ENCODE measurements at places on chromosomes 5 and 9.

DNA sequence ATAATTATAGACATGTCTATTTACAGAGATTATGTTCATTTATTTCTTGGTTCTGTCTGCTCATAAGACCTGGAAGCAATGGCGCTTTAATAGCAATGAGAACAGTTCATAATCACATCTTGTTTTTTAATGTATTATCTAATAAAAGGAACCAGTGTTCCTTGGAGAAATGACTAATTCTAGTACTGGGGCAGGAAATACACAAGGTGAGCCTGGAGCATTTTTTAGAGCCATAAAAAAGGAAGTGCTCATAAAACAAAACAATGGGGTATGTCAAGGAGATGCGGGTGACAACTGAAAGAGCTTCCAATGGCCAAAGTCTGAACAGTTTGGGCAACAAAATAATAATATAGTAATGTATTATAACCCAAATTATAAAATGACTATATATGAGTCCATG lies 531.9 kb upstream of the CHD1 start:
- ATAC-seq: no peak

DNA sequence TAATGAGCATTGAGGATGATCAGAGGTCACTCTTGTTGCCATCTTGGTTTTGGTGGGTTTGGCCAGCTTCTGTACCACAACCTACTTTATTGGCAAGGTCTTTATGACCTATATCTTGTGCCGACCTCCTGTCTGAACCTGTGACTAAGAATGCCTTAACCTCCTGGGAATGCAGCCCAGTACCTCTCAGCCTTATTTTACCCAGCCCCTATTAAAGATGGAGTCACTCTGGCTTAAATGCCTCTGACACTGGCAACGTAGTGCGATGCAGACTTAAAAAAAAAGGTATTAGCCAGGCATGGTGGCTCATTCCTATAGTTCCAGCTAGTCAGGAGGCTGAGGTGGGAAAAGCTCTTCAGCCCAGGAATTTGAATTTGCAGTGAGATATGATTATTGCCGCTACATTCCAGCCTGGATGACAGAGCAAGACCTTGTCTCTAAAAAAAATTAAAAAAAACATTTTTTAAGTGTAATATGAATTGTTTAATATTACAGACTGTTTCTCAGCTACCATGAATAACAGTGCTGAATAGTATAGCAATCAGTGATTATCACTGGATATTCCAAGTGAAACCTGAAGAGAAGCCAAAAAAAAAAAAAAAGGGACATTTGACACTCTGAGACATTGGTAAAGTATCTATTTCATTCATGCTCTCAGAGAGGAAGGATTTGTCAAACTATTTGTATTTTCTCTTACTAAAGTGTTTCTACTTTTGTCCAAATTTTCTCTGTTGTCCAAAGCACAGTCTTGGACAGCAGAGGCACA lies 18.3 kb upstream of the STOM start:
- ATAC-seq: peak; percentile 74

DNA sequence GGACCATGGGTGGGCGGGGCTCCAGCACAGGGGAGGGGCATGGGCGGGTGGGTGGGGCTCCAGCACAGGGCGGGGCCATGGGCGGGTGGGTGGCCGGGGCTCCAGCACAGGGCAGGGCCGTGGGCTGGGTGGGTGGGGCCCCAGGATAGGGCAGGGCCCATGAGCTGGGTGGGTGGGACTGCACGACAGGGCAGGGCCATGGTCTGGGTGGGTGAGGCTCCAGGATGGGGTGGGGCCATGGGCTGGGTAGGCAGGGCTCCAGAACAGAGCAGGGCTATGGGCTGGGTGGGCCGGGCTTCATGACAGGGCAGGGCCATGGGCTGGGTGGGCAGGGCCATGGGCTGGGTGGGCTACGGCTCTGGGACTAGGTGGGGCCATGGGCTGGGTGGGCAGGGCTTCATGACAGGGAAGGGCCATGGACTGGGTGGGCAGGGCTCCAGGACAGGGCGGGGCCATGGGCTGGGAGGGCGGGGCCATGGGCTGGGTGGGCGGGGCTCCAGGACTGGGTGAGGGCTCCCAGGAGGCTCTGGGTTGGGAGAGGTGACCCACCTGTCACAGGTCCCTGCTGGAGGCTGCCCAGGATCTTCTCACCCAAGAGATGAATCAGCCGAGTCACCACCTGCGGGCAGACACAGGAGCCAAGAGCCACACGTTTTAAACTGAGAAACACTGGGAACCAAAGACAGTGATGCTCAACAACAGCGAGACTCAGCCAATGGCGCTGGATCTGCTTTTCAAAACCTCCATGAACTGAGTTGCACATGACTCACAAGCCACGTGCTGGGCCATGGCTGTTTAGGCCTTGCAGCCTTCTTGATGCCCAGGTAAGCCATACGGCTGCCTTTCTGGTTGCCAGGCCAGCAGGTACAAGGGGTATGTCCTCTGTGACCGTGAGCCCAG lies 33.6 kb upstream of the NSMF start:
- peak; percentile 44 for ATAC-seq

DNA sequence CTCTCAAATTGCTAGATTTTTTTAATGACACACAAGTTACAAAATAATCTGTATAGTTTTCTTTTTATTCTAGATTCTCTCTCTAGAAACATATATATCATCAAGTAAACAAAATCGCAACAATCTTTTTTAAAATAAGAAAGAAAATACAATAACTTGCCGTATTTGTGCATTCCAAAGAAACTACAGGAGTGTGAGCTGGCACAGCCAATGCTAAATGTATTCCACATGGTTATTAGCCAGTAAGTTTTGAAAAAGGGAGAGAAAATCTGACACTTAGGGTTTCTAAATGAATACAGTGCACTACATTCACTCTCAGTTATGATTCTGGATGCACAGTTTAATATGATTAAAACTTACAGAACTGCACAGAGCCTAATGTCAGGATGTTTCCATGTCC lies 117.9 kb downstream of the BNC2 start:
- no peak for ATAC-seq

GRCh38 chr5:88536146-88536545 lies 267.5 kb upstream of the TMEM161B start:
- ATAC-seq: no peak

- ATAC-seq: peak; percentile 80
Observed at GRCh38 chr9:131739959-131740648, at the start of gene RAPGEF1. TSS of gene RAPGEF1 (minus strand) at chr9:131740076. CDS start at chr9:131739830, 246 bp downstream.

DNA sequence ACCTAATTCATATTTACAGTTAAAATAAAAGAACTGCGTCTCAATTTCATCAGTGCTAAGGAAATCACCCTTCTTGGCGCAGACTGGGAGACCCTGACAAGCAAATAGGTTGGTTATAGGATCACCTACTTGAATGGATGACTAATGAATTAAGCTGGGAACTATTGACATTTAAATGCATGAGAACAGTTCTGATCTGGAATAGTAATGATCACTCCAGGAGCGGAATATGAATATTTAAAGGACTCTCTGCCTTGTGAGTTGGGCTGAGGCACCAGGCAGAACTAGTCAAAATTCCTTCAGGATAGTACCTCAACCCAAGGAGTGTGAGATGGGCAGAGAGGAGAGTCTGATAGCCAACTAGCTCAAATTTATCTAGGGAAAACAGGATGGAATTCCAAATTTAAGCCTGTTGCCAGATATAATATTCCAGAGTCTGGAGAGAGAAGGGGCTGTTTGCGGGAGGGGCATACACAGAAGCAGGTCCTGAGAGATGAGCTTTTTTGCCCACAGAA lies 364.4 kb downstream of the CSNK1G3 start:
- no peak for ATAC-seq

DNA sequence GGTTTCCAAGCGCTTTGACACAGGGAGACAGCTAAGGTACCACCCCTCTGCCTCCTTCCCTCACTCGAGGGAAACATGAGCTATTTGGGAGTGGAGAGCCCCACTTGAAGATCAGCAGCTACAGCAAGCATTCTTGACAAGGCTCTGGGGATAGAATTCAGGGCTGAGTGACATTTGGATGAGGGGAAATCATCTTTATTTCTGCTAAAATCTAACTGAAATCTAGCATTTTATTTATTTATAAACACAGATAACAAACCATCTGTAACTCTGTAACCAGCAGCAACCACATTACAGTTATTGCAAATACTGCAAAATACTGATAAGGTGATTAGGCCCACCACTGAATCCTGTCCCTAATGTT lies 22.4 kb downstream of the RNF130 start:
- ATAC-seq: peak; percentile 28

- no peak for ATAC-seq
Observed at GRCh38 chr5:156706631-156707030, 143.5 kb upstream of the PPP1R2B start.

- ATAC-seq: peak; percentile 11
Observed at GRCh38 chr9:20513126-20513913, 109.0 kb downstream of the MLLT3 start.

DNA sequence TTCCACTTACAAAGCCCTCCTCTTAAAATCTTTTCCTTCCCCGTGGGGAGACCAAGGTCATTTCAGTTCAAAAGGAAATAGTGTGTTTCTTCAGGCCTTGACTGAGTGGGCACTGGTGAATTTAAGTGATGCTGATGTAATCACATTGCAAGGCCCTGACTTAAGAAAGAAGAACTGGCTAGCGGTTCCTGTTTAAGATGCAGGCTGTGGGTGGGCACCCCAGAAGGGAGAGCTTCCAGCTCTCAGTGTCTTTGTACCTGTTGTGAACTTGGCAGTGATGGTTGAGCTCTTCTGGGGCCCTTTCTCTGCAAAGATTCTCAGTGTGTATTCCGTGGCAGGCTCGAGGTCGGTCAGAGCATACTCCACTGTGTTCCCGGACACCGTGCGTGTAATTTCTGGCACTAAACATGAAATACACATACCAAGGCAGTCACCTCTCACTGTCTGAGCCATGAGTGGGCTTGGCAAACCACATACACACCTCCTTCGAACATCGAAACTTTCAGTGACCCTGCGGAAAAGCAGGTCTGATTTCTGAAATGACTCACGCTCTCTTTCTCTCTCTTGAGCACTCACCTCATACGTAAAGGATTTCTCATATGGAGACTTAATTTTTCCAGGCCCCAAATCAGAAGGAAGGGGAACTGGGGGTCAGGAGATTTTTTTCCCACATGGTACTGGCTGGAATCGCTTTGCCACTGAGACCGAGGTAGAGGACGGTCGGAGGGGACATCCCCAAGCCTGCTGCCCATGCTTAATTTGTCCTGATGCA lies 81.9 kb downstream of the TNC start:
- ATAC-seq: peak; percentile 49

DNA sequence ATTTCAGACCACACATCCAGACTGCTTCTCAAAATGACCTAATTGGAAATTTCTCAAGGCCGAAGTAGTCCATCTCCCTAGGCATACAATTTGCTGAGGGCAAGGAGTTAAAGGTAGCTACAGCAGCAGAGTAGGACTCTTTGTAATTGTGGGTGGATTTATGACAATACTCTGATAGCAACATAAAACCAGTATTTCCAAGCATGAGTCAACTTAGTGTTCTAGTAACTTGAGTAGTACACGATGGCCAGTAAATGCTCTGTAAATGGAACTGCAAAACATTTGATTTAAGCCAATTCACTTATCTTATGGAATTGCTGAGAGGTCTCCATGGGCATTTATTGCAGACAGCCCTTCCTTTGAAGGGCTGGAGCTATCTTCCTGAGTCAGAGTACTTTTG lies 352.2 kb downstream of the PLK2 start:
- peak; percentile 74 for ATAC-seq

DNA sequence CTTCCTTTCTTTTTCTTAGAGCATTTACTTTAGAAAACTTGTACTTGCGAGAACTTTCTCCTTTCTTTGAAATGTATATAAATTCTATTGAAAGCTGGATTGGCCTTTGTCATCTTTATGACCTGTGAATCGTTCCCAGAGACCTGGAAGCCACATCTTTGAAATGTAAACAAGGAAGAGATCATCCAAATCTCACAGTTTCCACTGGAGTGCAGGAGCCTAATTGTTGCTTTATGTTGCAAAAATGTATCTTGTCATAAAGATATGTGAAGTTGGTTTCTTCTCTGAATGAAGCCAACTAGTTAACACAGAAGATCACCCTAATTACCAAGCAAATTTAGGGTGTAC lies 1101.8 kb downstream of the TAF11L14 start:
- no peak for ATAC-seq

GRCh38 chr5:110324876-110325275 lies 401.6 kb downstream of the TMEM232 start:
- no peak for ATAC-seq

GRCh38 chr5:170525470-170526211 lies 21.8 kb downstream of the KCNIP1 start:
- ATAC-seq: no peak

DNA sequence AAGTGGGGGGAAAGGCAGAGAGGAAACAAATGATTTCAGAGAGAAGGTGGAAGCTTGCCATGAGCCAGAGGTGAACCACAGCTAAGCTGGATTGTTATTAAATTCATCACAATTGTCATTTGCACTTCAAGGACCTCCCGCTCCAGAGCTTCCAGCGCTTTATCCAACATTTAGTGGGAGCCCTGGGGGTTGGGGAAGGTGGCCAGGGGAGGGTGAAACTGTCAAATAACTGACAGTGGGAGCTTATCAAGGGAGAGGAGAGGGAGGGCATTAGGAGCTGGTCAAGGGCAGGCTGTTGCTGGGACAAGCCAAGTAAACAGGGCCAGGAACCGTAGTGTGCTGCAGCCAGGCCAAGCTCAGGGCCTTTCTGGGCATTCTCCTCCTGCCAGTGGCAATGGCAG lies 71.5 kb downstream of the SIL1 start:
- no peak for ATAC-seq

DNA sequence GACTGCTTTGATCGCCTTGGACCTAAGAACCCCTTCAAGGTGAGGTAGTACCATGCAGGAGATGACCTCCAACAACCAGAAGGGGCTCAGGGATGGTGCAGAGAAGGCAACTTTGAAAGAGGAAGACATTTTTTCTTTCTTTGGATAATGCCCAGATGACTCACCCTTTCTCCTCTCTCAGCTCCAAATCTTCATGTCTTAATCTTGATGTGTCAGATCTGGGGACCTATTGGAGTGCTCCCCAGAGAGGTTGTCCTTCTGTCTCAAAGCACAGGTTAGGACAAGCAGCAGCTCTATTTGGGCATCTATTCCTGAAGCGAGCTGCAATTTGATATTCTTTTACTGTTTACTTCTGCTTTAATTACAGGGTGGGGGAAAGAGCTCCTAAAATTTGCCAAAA lies 229.9 kb upstream of the MAP3K1 start:
- no peak for ATAC-seq

DNA sequence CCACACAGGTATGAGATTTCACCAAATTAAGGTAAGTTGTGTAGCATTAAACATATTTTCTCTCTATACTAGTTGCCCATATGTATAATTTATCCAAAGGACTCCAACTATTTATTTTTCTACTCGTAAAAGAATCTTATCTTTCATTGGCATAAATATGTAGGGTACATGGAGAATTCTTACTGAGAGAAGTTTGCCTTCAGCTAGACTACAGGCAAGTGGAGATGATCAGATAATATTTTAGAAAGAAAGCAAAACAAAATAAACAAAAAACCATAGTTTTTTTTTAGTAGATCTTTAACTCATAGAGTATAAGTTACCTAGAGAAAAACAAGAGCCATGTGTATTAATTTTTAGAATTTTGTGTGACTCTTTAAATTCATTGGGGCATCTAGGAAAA lies 743.1 kb upstream of the ARRDC3 start:
- no peak for ATAC-seq

- ATAC-seq: peak; percentile 40
Observed at GRCh38 chr5:21219251-21219650, 1231.3 kb upstream of the CDH18 start.
